Cerebellum (tissue), 4 donors: ENCODE measurements at places on chromosomes 3 and 15. TPM values are rescaled to one million over a fixed set of nuclear protein-coding genes. Genes with fewer than 3 reads are reported as not detected.

DNA sequence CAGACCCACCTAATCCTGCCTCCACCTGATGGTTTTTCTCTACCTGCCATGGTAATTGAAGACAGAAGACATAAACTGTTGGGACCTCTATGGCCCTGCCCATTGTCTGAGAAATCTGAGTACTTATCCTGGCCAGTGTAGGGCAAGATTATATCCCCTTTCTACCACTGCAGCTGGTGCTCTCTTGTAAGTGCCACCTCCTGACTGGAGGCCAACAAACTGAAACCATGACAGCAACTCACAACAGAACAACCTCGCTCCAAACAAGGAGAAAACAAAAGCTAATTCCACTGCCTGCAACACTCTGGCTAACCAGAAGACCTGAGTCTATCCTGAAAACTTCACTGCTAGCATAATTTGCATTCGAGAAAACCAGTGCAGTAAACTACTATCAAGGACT lies 82.9 kb downstream of the CLDN1 start:
- DNase-seq, result no peak

The MCF2L2 gene
- 37.1 TPM for total RNA-seq

DNA sequence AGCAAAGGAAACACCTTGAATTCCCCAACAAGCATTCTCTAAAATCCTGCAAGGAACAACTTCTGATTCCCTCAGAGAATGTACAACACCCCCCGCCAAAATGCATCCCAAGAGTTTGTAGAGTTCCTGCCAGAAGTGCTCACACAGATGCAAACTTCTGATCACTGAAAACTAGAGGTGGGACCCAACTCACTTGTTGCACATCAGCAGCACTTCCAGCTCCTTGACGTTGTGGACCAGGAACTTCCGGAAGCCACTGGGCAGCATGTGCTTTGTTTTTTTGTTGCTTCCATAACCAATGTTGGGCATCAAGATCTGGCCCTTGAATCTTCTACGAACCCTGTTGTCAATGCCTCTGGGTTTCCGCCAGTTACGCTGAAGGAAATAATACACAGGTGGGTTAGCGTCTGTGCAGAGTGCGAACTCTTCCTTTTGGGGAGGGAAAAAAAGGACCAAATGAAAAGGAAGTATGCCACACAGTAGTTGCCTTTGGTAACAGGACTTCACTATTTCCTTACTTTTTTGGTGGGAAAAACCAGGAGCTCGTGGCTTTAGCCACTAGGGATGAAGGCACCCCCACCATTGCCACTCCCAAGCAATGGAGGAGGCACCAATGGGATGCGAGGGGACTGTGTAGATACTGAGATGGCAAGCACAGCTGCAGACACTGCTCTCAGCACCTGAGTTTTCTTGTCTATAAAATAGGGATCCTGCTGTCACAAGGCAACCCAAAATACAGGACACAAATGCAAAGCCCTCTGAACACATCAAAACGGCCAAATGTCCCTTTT lies 2.0 kb downstream of the RPL32 start:
- DNase-seq, result no peak

GRCh38 chr3:127717357-127718244 lies 44.8 kb downstream of the ABTB1 start:
- DNase-seq, result peak; percentile 84

DNA sequence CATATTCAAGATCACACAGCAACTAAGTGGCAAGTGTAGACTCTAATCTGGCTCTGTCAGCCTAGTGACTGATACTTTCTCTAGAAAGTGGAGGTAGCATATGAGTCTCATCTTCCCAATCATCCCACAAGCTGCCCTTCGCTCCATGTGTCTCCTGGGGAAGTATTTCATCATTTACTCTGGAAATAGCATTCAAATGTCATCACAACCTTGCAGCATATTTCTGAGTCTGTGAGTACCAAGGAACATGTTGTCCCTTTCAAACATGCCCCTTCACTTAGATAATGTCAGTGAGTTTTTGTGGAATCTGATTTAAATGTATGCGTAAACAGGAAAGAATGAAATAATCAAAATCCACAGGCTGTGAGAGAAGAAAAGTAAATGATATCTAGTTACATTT lies 322.9 kb downstream of the SLC9A9 start:
- DNase-seq, result no peak

DNA sequence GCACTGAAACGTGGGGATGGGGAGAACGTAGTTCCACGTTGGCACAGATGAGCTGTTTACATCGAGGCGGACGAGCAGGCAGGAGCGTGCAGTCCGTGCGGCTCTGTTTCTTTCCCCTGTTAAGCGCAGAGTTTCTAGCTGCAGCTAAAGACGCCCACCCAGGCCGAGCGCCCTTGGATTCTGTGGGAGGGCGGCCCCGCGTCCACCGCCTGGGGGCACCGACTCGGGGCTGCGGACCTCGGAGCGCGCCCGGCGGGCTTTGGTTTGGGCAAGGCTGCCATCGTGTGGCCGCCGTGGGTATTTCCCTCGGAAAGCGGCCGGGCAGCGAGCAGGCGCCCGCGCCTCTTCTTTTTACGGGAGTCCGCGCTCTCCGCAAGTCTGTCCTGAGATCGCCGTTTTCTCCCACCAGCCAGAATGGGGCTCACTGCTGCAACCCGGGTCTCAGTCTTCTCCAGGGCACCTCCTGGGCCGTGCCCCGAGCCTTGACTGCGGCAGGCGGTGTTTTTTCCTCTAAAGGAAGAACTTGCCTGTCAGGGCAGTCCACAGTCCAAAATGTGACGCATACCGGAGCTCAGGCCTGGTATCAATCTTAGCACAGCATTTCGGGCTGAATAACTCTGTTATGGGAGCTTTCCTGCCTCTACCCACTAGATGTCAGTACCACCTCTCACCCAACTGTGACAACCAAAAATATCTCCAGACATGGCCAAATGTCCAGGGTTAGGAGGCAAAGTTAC lies 219.9 kb upstream of the IGF1R start:
- peak; percentile 51 for DNase-seq

The ASTE1 gene
- total RNA-seq, result 9.3 TPM

GRCh38 chr3:45988804-45989203 lies 6.8 kb downstream of the FYCO1 start:
- DNase-seq, result no peak

The DUOXA2 gene
- total RNA-seq, result not detected

DNA sequence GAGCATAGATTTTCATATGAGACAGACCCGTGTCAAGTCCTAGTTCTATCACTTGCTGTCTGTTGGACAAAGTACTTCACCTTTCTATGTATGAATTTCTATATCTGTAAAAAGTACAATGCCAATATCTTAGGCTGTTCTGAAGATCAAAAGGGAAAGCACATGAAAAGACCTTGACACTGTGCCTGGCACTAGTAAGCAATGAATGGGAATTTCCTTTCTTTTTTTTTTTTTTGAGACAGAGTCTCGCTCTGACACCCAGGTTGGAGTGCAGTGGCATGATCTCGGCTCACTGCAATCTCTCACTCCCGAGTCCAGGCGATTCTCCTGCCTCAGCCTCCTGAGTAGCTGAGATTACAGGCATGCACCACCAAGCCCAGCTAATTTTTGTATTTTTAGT lies 35.4 kb upstream of the ETV5 start:
- DNase-seq, result no peak

GRCh38 chr15:92343924-92344643 lies 49.6 kb upstream of the ST8SIA2 start:
- peak; percentile 92 for DNase-seq

GRCh38 chr3:100563652-100564211 lies 45.7 kb upstream of the ADGRG7 start:
- no peak for DNase-seq

GRCh38 chr3:144743225-144743668 lies 771.6 kb downstream of the DIPK2A start:
- DNase-seq, result no peak

DNA sequence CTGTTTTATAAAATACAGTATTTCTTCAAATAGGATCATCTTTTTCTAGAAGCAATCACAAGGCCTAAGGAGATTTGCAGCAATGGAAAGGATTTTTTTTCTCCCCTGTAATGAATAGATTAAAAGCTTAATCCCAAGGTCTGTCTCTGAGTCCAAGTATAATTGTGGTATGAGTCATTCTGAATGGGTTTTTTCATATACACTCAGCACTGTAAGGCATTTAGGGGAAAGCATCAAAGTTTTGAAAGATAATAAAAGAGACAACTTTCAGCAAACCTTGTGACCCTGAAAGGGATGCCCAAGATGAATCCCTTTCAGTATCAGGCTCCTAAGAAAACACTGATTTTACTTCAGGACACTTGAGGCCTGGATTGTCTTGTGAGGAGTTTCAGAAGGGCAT lies 23.3 kb upstream of the LARS2 start:
- no peak for DNase-seq

DNA sequence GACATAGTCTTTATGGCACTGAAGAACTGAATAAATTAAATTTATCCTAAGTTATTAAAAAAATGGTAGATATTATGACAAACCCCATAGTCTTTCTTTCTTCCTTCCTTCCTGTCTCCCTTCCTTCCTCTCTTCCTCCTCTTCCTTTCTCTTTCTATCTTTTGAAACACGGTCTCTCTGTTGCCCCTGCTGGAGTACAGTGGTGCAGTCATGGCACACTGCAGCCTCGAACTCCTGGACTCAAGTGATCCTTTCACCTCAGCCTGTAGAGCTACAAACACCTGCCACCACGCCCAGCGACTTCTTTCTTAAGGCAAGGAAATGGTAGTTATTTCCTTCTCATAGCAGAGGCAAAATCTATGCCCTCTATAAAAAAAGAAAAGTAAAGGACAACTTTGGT lies 354.6 kb downstream of the GAP43 start:
- no peak for DNase-seq

DNA sequence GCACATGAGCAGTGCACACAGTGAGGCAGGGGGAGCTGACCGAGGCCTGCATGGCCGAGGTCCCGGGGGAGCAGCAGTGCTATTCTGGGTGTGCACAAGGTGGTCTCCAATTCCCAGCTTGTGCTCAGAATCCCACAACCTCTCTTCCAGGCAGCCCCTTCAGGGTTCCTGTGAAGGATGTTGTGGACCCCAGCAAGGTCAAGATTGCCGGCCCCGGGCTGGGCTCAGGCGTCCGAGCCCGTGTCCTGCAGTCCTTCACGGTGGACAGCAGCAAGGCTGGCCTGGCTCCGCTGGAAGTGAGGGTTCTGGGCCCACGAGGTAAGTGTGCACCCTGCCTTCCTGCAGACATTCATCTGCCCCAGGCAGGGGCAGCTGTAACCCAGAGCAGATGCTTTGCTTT lies 80.2 kb downstream of the DNASE1L3 start:
- DNase-seq, result no peak

DNA sequence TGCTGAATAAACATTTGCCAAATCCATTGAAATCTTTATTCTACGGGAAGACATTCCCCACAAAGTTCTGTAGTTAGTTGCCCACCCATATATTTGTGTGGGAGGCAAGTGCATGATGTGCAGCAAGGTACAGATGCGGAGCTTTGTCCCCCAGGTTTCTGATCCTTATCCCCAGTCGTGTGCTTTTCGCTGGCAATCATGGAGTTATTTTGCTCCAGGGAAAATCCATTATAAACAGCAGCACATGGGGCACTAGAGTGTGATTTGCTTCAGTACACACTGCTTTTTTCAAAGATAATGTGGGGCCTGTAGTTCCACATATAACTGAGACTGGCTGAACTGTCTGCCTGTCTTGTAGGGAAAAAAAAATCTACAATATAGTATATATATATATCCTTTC lies 132.1 kb downstream of the FEZF2 start:
- DNase-seq, result no peak

- DNase-seq, result no peak
Measured at GRCh38 chr3:14256561-14257342, 78.1 kb downstream of the LSM3 start.

The ITIH1 gene
- total RNA-seq, result 0.18 TPM

- DNase-seq, result no peak
Measured at GRCh38 chr3:141228395-141228794, 3.2 kb upstream of the PXYLP1 start.
